RPMI8226 (cell line): ENCODE measurements at places on chromosomes 2 and 18.
A peak's percentile ranks its signal among the peaks of the same experiment; 100 is the strongest.

DNA sequence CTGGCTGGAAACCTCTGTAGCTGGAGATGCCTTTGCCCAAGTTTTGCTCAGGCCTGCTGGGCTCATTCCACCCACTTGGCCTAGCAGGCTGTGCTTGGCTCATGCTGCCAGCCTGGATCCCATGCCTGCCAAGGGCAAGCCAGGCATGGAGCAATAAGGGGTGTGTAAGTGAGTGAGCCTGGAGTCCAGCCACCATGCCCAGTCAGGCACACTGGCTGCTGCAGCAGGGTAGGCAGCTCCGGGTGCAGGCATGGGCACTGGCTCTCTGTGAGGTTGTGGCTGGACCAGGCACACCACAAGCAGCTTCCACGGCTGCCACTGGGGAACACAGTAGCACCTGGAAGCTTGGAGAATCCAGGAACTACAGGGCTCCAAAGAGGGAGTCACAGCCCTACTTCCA is 147.7 kb upstream of the HS6ST1 start:
- DNase-seq, result no peak

GRCh38 chr2:28683100-28683706 is 68.4 kb upstream of the PPP1CB start:
- peak; percentile 18 for DNase-seq

DNA sequence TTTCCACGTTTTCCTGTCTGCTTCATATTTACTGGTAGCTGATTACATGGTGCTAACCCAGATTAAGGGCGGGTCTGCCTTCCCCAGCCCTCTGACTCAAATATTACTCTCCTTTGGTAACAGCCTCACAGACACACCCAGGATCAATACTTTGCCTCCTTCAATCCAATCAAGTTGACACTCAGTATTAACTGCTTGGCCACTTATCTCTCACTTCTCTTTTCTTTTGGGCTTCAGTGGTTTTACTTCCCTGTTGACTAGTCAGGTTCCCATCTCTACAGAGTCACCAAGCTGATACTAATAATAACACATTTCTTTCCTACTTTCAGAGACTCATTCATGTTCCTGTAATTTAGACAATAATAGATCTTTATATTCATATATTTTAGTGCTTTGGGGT is 302.2 kb upstream of the MAP2 start:
- DNase-seq, result peak; percentile 26

DNA sequence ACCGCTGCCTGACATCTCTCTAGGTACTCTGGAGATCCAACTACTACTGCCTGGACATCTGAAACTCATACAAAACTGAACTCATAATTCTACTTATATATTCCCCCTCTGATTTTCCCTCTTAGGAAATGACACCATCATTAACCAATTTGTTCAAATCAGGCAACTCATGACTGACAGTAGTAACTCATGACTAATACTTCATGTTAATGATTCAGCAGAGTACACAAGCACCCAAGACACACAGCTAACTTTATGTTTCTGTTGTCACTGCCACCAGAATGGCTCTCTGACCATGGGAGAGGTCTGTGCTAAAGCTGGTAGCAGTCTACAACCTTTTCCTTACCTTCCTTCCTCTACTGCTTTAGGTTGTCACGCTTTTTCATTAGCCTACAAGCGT is 91.1 kb downstream of the ITSN2 start:
- no peak for DNase-seq

GRCh38 chr2:85560812-85561279 is 447 bp downstream of the GGCX start:
- no peak for DNase-seq

DNA sequence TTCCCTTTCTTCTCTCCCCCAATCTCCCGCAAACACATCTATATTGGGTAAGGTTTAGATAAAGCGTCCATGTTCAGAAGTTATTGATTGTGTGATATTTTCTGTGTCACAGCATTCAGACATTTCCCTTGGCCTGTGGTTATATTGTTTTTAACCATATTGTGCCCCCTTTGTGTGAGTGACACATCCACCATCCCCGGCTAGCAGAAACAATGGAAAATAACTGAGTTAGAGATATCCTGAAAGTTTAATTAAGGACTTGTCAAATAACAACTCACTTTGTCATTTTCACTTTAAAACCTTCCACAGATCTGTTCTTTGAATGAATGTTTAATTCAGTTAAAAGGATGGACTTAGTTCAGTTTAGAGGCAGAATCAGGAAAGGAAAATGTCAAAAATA is 151.0 kb downstream of the KCNJ3 start:
- DNase-seq, result no peak

DNA sequence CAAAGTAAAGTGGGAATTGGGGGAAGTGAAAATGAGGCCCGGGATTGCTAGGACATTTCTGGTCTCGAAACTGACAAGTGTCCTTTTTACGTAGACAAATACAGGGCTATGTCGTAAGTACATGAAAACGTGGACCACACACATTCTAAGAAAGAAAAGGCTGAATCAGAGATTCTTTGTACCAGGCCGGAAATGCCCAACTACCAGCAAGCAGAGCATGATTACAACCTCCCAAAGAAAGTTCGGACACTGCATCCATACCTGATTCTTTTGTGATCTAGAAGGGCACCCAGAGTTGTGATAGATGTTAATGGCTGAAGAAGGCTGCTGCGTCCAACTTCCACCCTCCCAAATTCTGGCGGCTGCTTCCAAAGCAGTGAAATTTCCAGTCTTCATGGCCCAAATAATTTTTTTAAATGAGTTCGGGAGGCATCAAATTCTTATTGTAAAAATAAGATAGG is 1.7 kb downstream of the RBMS1 start:
- DNase-seq, result peak; percentile 59

- DNase-seq, result no peak
Measured at GRCh38 chr2:48912110-48912509, 156.6 kb upstream of the LHCGR start.

DNA sequence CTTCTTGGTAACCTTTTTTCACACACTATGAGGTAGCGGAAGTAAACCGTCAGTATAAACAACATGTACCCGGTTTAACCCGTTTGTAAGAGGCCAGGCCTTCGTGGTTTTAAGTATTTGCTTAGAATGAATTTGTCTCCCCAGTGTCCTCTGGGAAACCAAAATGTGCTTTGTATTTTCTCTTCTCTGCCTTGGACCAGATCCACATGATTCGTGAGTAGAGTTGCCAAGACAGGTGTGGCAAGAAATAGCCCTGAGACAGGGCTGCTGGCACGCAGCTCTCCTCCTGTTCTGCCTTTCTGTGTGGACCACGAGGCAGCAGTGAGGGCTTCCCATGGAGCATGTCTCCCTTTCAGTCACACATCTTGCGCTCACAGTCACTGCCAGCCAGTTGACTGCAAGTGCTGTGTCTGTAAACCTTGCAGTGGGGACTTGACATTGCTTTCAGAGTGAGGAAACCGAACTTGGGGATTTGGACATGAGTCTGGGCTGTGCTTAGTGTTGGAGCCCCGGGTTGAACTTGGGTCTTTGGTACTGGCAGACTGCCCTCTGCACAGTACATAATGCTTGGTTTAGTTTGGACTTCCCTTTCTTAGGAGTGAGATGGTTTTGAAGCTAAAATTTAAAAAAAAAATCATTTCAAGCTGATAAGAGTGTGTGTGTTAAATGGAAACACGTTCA is 19.1 kb downstream of the BCL2L11 start:
- peak; percentile 23 for DNase-seq

DNA sequence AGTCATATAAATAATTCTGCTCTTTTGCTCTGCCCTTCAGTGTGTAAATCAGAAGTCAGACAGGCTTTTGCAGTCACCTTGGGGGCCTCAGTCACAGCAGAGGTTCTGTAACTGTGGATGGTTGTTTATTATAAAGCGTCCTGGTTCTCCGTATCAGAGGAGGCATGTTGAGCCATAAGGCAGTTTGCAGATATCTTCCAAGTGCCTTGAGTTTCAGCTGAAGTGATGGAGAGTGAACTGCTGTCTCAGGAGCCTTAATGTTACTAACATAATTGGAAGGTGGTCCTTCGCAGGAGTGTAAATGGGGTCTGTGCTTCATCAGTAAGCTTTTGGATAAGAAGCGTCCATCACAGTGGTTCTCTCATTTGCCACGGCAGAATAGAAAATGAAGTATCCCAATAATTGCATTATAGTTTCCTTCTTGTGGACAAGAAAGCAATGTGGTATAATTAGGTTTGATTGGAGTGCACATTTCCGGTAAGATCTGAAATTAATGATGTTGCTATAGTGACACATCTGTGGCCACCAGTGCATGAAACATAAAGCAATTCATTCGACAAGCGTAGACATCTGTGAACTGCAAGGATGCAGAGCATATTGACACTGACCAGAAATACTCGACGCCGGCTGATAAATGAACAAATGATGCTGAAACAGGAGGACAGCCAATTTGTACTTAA is 112.5 kb upstream of the NFATC1 start:
- no peak for DNase-seq

DNA sequence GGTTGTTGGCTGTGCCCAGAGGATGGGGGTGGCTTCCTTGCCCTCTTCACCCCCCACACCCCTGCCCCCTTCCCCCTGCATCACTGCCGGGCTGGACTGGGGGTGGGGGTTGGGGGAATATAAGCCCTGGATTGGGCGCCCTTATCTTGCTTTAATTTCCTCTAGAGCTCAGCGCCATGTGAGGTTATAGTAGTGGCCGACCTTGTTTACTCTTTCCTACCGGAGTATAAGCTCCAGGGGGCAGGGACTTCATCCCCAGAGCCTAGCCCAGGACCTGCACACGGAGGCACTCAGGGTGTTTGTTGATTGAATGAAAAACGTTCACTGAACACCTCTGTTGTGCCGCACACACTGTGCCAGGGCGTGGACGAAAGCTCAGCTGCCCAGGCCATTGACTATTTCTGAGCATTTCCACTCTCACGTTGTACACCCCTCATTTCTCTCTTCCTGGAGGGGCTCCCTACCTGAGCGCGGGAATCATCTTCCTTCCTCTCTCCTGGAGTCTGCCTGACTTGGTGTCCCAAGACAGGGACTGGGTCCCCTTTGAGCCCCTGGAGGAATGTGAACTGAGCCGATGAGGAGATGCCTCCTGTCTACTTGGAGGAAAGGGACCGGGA is 9.3 kb upstream of the SPATA3 start:
- no peak for DNase-seq

- no peak for DNase-seq
Measured at GRCh38 chr18:46413684-46414083, 243.3 kb downstream of the LOXHD1 start.

DNA sequence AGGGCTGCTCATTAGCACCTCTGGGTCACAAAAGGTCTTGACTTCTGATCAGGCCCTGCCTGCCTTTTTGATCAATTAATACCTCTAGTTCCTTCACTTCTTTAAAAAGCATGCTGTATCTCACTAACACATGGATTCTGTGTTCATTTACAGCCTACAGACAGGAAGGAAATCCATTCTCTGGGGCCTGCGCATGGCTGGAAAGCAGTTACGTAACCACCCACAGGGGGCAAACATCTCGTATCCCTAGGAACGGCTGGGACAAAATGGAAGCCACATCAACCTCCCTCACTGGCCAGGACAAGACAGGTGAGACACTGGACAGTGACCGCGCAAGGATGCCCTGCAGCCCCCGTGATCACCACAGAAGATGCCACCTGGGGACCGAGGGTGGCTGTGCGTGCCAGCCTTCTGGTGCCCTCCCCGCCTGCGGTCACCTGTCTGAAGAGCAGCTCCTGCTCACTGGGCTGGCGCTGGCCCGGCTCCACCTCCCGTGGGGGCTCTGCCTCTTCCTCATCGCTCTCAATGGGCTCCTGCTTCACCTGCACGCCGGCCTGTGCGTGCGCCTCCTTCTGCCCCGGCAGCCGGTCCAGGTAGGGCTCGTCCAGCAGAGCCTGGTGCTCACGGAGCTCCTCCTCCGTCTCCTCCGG is 266.9 kb downstream of the TWIST2 start:
- no peak for DNase-seq

GRCh38 chr2:133789743-133790142 is 221.5 kb upstream of the NCKAP5 start:
- DNase-seq, result no peak

DNA sequence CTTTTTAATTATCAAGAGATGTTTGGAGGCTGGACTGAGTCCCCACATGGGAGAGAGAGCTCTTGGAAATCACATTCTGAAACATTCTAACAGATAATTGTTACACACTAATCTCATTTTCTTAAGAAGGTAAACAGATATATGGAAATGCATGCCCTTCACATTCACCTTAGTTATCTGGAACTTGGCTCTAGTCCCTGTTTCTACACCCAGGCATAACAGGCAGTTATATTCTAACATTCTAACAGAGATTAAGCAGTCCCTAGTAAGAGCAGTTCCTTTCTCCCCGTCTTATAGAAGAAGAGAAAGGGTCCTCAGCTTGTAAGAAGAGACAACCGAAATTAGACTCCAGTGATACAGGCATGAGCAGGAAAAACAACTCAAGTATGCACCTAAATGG is 385.4 kb downstream of the SOX11 start:
- DNase-seq, result no peak
